ENCODE measurements at places on chromosomes 7 and 10.
A peak's percentile ranks its signal among the peaks of the same experiment; 100 is the strongest.

DNA sequence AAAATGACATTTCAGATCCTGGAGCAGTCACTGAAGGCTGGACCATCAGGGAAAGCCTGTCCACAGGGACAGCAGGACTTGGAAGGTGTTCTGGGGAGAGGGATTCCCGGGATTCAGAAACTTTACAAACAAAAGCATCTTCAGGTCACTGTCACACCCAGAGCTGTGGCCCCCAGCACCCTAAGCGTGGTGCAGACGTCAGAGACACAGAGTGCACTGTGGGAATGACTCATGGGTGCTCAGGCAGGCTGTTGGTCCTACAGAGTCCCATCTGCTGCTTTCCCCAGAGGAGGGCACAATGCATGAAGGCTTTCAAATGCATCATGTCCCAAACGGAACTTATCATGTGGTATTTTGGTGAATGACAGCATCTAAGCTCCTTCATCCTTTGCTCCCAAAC is 13.1 kb upstream of the LRMDA start:
- DNase-seq, result no peak

DNA sequence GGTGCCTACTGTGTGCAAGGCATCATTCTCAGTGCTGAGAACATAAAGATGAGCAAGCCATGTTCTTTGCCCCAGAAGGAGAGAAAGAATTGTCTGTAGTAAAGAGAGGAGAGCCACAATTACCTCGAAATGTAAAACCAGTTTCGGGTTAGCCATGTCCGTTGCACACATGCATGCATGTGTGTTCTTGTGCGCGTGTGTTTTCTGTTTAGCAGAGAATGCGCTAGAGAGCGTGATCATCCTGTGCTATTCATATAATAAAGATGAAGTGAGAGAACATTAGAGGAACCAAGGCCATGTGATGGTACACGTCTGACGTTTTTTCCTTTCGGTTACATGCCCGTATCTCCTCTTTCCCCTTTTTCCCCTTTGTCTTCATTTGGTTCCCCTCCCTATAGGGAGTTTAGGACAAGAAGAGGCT is 158.2 kb downstream of the CELF2 start:
- no peak for DNase-seq

GRCh38 chr7:16421333-16422102 is at the start of gene CRPPA:
TSS of gene CRPPA (minus strand) at chr7:16421538. CDS start at chr7:16421322, 216 bp downstream.
- DNase-seq, result no peak

DNA sequence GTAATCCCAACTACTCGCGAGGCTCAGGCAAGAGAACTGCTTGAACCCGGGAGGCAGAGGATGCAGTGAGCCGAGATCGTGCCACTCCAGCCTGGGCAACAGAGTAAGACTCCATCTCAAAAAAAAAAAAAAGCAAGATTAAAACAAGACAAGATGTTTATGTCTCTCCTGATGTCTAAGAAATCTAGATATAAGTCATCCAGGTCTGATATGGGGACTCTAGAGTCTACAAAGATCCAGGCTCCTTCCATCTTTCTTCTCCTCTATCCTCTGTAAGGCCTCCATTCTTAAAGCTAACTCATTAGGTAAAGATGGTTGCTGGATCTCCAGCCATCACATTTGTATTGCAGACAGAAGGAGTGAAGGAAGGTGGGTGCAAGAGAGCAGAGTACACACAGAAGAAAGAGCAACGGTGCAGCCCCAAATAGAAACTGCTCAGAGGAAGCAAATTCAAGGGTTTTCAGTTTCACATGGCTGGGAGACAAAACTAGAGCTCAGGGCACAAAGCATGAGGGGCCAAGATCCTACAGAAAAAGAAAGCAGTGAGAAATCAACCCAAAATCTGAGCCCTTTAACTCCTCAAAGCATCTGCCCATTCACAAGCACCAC is 57.6 kb downstream of the USP6NL start:
- no peak for DNase-seq

- DNase-seq, result no peak
Observed at GRCh38 chr10:132588301-132589013, 50.9 kb downstream of the INPP5A start.

DNA sequence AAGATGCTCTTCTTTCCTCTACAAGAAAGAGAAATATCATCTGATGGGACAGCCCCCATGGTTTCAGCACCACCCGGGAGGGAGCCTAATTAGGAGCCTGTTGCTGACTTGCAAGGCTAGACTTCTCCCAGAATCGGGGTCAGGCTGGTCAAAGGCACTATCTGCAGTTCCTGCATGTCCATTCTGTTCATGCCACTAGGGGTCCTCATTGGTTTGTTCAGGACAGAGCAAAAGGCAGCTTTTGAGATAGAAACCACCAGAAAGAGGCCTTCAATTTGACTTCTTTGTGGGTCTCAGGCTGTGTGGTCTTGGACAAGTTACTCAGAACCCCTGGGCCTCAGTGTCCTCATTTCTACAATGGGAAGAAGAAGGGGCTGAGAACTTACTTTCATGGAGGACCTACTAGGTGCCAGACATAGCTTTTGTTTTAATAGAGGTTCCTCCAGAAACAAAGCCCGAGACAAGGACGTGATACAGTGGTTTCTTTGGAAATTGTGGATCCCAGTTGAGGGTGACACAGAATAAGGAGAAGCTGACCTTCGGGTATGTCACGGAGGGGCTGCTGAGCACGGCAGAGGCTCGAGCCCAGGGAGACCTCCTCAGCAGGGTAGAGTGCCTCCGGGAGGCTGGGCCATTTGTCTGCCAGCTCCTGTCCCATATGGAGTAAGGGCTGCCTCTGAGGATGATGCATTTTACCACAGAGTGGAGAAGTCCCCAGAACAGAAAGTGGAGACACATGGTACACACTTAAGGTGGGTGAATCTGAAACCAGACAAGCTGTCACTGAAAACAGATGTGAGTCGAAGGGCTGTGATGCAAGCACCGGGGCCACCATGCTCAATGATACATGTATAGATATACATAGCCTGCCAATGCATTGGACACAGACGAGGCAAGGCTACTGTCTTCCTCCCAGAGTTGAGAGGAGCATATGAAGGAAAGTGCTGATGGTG is 33.1 kb upstream of the NEUROD6 start:
- no peak for DNase-seq

- no peak for DNase-seq
Observed at GRCh38 chr7:69906283-69906995, 308.2 kb downstream of the AUTS2 start.

GRCh38 chr7:36986948-36987724 is 262.8 kb upstream of the AOAH start:
- DNase-seq, result peak; percentile 8

- DNase-seq, result no peak
Observed at GRCh38 chr7:106219170-106219569, 65.6 kb downstream of the NAMPT start.

DNA sequence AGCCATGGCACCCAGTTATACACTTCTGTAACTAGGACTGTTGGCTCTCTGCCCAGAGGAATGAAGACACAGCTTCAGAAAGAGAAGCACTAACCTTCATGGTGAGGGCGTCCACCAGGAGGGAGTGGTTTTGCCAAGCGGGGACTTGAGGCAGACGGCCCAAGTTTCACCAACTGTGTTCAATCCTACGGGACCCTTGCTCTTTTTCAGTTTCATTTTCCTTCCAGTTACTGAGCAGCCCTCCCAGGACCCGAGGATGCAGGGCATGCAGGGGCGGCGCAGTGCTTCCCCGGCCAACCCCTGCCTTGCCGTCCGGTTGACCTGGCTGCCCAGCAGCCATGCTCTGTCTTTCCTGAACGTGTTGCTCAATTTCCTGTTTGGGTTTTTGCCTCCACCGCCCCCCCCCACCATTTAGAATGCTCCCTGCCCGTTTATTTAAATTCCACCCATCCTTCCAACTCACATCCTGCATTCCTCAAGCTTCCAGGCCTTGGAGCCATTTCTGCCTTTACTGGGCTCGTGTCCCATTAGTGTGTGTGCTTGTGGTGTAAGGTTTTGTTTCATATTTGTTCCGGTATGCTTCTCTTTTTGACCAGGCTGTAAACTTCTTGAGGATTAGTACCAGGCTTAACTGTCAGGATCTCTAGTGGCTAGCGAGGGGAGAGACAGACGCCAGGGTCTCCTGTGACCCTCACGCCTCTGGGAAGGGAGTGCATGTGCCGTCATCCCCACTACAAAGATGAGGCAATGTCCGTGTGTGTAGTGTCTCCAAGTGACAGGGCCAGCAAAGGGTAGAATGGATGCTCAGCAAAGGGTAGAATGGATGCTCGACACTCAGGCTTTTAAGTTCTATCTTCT is 31.6 kb downstream of the IL15RA start:
- peak; percentile 93 for DNase-seq

DNA sequence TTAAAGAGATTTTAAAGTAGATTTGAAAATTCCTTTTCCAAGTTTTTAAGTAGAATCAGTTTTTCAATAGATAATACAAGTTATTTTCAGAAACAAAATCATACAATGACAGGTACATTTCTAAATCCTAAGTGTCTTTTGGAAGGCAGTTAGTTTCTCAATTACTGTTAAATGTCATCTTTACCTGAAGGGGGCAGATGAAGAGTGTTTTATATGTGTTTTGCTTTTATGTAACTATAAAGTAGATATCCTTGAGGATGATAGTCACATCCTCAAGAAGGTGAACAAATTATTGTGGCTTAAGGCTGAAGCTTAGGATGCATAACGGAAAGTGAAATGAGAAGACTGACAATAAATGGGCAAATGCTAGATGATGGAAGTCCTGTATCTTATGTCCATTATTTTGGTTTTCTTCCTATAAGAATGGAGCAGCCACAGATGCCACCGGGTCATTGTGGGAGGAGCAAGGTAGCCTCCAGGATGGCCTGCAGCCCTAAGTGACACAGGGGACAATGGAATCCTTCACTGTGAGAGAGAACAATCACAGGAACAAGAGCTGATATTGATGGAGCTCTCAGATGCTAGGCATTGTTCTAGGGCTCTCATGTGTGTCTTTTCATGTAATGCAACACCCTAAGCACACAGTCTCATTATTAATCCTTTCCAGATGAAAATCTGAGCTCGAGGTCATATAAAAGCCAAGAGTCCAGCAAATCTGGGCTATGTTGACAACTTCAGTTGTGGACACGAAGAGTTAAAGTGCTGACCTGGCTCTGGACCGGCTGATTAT is 14.1 kb upstream of the MKX start:
- DNase-seq, result no peak

DNA sequence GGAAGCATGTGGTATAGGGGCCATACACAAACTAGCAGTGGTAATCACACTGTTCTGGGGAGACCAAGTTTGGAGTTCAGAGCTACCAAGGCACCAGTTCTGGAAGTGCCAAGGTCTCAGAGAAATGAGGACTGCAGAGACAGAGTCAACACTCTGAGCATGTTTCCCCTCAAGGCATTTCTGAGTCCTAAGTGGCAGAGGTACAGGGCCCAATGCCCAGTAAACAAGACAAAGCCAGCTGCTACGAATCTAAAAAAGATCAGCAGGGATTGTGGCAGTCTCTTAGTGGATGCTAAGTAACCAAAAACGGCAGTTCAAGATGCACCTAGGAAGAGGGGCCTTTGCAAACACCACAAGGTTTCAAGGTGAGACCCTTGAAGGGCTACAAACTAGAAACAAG is 271.9 kb downstream of the TNS3 start:
- no peak for DNase-seq

GRCh38 chr10:21336476-21337170 is 188.9 kb downstream of the SKIDA1 start:
- peak; percentile 91 for DNase-seq

- no peak for DNase-seq
Observed at GRCh38 chr7:291373-292092, 1.6 kb downstream of the FOXL3 start.

GRCh38 chr10:71265618-71266146 is 53.3 kb downstream of the UNC5B start:
- no peak for DNase-seq

DNA sequence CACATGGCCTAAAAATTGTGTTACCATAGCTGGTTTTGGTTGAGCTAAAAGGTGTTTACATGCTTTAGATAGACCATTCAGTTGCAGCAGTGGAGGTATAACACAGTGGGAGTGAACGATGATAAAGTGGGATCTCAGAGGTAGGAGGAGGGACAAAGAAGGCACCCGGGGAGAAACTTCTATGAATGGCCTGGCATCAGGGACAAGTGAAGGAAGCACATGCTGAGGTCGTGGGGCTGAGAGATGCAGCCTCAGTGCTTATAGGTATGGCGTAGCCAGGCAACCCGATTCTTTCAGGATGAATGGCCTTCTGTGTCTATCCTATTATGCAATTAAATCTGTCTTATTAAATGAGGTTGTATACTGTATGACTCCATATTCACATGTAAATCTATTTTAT is 3.9 kb upstream of the CDK6 start:
- DNase-seq, result no peak

- DNase-seq, result no peak
Observed at GRCh38 chr7:144668503-144668902, 167.3 kb downstream of the TPK1 start.

GRCh38 chr10:12350167-12350872 is 973 bp downstream of the CAMK1D start:
- no peak for DNase-seq

DNA sequence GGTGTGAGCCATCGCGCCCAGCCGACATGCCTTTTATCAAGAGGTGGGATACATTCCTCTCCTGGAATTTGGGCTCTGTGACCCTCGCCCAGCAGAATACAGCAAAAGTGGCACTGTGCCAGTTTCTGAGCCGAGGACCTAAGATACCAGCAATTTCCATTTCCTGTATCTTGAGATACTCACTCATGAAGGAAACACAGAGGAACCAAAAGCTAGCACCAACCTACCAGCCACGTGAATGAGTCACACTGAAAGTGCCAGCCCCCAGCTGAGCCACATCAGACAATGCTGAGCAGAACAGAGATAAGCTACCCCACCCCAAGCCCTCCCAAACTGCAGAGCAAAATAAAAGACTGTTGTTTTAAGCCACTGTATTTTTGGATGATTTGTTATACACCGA is 56.3 kb downstream of the CACUL1 start:
- no peak for DNase-seq

GRCh38 chr7:195010-195829 is 2.8 kb downstream of the FAM20C start:
- no peak for DNase-seq

- DNase-seq, result no peak
Observed at GRCh38 chr7:36171503-36171902, 18.4 kb downstream of the EEPD1 start.

- DNase-seq, result no peak
Observed at GRCh38 chr7:132469264-132469663, 107.0 kb downstream of the PLXNA4 start.

- peak; percentile 45 for DNase-seq
Observed at GRCh38 chr10:44310762-44311562, 73.9 kb downstream of the CXCL12 start.

DNA sequence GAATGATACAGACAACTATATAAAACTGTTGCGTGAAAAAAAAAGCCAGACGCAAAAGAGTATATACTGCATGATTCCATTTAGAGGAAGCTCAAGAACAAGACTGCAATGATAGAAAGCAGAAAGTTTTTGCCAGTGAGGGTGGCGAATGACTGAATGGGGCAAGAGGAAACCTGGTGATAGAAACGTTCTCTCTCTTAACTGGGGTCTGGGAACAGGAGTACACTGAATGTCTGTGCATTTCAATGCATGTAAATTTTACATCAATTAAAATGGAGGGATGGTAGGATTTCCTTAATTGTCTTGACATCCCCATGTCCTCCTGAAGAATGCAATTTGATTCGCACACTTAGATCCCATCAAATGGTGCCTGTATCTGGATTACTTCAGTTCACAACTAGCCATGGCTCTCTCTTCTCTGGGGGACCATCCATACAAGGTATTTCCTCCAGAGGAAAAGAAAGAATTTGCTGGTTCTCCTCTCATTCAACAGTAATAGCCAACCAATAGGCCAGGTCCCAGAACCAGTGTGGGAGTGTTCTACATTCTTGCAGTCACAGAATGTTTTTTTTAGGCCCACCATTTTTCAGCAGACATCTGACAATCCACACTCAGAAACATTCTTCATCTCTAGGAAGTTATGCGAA is 221.0 kb upstream of the KLF14 start:
- DNase-seq, result no peak

Data from AG04450 (cell line).